ENCODE measurements at places on chromosomes 6 and 20.

DNA sequence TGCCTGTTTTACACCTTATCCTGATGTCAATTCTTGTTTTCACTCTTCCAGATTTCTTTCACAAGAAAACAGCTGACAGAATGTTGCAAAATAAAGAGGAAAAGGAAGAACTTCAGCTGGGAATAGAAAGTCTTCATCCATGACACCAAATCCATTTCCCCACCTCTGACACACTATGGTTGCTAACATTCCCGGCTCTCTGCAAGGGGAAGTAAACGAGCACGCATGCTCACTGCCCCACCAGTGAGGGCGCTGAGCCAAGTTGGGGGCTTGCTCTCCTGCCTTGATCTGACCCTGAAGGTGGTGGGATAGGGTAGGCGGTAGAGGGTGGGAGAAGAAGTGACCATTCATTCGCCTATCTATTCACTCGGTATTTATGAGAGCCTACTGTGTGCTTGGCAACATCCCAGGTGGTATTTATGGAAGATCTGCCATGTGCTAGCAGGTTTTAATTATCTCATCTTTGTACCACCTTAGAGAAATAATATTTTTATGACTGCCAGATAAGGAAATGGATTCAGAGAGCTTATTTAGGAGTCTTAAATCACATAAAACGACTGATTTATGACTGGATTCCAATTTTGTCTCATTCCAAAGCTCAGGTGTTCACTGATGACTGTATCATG lies 206.2 kb downstream of the FOXC1 start:
- DNase-seq: no peak

DNA sequence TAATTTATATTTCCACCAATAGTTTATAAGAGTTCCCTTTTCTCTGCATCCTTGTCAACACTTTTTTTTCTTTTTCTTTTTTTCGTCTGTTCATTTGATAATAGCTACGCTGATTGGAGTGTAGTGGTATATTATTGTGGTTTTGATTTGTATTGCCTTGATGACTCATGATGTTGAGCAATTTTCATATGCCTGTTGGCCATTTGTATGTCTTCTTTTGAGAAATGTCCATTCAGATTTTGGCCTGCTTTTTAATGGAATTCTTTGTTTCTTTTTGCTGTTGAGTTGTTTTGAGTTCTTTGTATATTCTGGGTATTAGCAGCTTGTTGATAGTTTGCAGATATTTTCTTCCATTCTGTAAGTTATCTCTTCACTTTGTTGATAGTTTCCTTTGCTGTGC lies 773.4 kb downstream of the KIF16B start:
- DNase-seq: no peak

DNA sequence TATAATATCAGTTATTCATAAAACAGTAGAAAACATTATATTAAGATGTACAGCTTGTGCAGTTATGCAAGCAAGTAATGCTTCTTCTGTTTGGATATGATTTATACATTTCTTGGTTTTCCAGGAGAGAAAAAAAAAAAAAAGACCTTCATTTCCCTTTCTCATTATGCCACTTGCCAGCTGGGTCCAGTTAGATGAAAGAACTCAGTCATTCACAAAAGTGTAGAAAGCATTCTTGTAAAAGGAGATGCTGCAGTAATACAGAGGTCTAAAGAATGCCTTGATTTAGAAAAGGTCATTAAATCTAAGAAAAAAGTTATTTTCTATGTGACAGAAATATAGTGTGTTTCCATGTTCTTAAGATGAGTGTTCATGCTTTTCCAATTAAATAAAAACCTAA lies 7.4 kb downstream of the PDE7B start:
- DNase-seq: no peak

DNA sequence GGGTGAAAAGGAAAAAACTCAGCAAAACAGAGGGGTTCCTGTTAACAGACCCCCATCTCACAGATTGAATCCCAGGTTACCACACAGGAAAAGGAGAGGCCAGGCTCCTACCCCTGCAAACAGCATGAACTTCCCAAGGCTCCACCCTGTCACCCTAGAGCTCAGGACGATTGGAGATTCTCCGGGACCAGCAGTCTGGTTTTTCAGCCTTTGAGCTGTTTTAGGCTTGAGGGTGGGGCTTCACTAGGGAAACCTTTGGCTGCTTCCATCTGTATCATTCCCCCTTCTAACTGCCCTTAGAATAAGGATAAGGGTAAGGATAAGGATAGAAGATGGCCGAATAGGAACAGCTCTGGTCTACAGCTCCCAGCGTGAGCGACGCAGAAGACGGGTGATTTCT lies 16.0 kb downstream of the C6orf58 start:
- DNase-seq: no peak

DNA sequence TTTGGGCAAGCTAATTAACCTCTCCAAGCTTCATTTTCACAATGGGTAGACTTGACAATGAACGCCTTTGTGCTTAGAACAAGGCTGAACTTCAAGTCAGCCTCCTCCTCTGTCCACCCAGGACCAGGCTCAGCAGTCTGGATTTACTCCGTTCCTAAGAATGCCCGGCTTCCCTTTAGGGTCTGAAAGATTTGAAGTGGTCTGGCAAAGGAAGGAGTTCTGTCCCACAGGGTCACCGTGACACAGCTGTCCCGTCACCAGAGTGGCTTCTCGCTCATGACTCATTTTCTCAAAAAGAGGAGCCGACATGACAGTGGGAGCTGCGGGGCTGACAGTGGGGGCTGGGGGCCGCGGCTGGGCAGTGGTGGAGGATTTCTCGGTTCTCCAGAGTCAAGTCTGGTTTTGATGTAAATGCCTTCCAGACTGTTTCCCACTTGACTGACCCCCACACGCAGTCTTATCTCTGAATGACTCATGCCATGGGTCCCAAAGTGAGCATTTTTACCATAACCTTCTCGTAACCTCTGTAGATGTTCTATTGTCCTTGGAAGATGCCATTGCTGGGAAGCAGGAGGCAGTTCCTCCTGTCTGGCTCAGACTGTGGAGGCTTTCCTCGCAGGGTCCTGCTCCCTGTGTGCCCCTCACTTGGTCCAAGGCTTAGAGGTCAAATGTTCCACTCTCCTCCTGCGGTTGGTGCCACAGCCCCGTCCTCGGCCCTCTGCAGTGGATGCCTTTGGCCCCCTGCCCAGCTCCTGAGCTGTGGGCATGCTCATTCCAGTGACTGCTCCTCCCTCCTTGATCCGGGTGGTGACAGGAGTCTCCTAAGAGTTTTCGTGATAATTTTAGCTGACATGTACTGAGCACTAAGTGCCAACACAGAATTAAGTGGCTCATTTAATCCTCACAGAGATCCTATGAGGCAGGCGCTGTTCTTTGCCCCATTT lies 253.1 kb downstream of the FNDC1 start:
- DNase-seq: no peak

DNA sequence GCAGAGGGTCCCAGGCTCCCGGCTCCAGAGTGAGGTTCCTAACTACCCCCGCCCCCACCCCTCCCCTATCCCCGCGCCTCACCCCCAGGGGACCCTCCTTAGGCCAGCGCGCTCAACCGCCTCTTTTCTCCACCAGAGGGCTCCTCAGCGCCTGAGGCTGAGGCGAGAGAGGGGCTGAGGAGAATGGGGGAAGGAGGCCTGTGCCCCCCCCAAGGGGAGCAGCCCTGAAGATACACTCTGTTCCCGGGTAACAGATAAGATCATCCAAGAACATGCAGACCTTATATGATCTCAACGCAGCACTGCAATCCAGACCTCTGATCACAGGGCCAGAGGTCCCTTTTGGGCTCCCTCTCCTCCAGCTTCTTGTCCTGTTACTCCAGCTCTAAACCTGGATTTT lies 43.3 kb upstream of the MRPS10 start:
- DNase-seq: peak; percentile 20

DNA sequence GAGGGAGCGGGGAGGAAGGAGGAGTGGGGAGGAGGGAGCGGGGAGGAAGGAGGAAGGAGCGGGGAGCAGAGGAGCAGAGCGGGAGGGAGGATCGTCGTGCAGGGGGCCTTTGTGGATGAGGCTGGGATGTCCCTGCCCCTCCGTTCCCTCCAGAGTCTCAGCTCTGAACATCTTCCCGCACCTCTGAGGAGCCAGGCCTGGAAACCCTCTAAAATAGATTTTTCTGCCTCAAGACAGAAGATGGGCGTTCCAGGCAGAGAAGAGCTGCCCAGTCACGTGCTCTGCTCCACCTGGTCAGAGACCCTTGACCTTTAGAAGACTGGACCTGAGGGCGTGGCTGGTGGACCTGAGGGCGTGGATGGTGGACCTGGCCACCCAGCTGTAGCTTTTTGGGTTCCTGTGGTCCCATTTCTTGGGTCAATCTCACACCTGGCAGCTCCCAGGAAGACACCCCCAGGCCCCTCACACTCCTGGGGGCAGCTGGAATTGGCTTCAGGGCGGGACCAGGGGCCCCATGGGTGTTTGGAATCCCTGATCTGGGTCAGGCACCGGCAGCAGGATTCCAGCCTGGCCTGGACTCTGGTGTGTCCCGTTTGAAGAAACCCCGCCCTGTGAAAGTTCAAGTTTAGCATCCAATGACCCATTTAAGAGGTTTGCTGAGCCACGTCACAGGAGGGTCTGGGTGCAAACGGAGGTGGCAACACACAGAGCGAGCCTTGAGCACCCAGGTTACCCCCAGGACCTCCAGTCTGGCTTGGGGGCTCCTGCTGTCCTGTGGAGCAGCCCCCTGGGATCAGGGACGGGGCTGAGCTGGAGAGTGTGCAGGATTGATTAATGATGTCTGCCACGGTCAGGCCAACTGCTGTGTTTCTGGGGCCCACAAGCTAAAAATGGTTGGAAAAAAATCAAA lies 96.9 kb upstream of the BHLHE23 start:
- no peak for DNase-seq

DNA sequence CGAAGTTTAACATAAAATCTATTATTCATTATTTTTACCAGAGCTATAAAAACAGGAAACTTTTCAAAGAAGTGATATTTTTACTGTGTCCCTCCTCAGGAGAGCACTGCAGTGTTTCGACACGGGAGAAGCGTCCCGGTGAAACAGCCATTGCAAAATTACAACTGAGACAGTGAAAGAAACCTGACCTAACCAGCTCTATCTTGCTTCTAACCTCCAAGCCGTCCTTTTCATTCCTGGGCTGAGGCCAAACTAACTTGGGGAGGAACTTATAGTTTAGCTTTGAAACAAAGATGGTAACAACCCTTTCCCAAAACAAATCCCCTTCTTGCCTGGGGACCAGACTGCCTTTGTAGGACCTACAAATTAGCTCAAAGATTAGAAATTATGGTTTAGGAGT lies 79.2 kb downstream of the WDR27 start:
- no peak for DNase-seq

DNA sequence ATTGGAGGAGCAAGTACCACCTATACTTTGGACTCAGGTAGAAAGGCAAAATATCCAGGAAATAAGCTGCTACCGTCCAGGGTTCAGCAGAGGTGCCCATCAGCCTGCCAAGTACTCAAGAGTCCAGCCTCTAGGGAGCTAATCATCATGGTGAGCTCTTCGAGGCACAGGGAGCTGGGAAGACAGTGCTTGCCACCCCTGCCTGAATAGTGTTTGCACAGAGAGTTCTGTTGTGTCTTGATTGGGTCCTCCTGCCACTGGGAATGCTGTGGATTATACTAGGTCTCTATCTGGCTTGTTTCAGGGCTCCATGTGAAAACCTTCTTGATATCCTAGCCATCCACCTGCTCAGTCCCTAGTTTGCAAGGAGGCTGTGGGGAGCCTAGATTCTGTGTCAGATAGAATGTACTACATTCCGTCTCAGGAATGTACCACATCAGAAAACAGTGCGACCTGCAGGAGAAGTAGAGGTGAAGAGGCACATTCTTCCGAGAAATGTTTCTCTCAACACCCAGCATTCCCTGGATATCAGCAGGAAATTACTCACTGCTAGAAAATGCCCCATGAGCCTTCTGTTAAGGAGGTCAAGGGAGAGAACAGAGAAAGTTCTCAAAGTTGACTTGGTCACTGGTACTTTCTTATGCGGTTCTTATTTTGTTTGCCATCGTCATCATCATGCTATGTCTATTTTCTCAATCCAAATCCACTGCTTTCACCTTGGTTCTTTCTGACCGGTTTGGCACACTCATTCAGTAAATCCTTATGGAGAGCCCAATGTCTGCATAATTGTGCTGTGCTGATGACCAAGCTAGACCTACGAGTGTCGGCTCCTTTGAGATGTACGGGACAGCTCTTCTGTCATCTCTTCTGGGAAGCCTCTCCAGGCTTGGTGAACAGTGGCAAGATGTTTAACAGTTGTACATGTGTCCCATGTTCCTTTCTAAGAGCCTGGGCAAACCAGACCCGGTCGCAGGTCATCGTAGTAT lies 30.7 kb downstream of the PTPN1 start:
- DNase-seq: no peak

DNA sequence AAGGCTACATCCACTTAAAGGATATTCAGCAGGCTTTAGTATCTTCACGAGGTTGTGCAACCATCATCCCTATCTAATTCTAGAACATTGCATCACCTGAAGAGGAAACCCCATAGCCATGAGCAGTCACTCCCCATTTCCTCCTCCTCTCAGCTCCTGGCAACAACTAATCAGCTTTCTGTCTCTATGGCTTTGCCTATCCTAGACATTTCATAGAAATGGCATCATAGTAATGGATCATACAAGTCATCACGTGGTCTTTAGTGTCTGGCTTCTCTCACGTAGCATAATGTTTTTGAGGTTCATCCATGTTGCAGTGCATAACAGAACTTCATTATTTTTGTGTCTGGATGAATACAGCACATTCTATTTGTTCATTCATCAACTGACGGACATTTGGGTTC lies 20.5 kb downstream of the SNAI1 start:
- DNase-seq: no peak

DNA sequence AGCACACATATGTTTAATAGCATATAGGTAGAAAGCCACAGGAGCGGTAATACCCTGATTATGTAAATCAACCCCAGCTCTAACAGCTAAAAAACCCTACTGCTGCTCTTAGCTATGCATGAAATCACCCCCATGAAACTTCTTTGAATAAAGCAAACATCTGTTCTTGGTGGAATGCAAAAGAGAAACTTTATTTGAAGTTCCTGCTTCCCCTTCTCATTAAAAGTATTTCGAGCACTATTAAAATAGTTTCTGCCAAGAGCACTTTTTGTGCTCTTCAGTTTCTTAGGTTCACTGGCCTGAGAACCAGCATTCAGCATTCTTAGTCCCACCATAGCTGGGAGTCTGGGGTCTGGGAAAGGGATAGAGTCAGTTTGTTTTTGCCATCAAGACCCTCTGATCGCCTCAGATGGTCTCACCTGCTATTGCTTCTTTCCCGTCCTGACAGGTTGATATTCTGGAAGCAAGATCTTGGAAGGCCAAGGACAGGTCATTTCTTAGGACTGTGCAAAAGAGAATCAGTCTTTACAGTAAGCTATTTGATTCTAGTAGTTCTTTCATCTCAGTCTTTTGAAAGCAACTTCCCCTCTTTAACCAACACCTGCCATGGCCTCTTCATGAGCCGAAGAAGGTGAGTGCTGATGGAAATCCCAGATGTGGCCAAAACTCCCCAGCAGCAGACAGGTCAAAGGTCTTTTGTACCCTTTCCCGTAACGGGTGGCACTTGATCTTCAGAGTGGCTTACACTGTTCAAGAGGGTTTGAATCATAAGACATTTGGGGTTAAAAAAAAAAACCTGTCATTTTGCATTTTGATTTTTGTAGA lies 76.5 kb upstream of the TMEM170B start:
- no peak for DNase-seq

GRCh38 chr20:9912858-9913434 lies 74.1 kb upstream of the PAK5 start:
- DNase-seq: peak; percentile 22
